Fibroblast of lung (primary cell): ENCODE measurements at places on chromosomes 7 and 10. TPM values are rescaled to one million over a fixed set of nuclear protein-coding genes. Genes with fewer than 3 reads are reported as not detected.

The USP6NL gene
- total RNA-seq, result 8.7 and 8.9 TPM in 2 replicates

The AKR1E2 gene
- 5.6 and 11.7 TPM in 2 replicates for total RNA-seq

The LRRC18 gene
- under 0.01 and 0.66 TPM in 2 replicates for total RNA-seq

The ZNF239 gene
- 6.2 and 7.8 TPM in 2 replicates for total RNA-seq

The OSBPL3 gene
- 22.6 and 70.2 TPM in 2 replicates for total RNA-seq

The EN2 gene
- total RNA-seq, result under 0.01 TPM in 1 of 2 replicates, not detected in the other

The FOXI2 gene
- not detected in 2 replicates for total RNA-seq
